ENCODE measurements at places on chromosomes 16 and 17.

DNA sequence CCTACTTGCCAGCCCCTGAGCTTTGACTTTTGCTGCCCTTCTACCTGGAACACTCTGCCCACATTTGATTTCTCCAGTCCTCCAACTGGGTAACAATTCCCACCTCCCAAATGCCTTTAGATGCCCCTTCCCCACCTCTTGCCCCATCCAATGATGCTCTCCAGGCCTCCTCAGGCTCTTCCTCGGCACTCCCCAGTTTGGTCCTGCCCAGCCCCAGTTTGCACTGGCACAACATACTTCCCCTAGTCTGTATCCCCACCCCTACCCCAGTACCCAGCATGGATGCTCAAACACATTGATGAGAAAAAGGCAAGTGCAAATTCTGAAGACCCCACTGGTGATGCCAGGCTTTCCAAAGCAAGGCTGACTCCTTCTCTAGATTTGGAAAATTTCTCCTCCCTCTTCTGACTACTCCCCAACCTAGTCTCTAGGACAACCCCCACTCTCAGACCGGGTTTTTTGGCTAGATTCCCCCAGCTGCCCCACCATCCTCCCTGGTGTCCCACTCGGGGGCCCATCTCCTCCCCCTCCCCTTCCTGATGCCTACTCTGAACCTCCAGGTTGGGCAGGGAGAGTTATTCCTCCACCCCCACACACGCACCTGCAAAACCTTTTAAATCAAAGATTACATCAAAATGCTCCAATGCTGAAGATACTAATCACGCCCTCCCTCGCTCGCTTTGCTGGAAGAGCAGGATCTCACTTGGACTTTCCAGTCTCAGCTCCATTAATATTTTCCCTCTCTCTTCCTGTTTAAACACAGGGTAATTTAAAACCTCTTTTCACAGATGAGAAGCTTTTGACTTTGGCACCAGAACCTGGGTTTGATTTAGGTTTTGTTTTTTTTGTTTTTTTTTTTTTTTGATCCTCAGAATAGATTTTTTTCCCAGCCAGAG, 94.9 kb downstream of the TMEM132E start:
- DNase-seq = no peak

- no peak for DNase-seq
These were observed 912 bp downstream of the COQ7 start for GRCh38 chr16:19068237-19068815.

DNA sequence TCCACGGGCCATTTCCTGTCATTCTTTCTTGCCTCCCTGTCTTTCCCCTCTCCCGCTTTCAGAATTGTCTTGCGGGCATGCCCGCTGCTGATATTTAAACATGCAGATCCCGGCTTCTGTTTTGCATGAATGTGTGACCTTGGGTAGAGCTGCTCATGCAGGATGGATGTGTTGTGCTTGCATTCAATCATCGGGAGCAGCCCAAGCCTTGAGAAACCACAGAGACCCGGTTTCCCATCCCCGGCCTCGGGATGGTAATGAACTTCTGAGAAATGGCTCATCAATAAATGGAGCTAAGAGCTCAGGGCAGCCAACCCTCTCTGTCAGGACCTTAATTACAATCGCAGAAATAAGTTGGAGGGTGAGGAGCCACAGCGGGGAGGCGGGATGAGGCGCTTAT, 303.7 kb upstream of the TNRC6C start:
- DNase-seq = no peak

- DNase-seq = no peak
These were observed at the start of gene LHX1 for GRCh38 chr17:36937001-36937958. Gene LHX1 (plus strand): TSS chr17:36937475. CDS start chr17:36938198, 723 bp downstream.

DNA sequence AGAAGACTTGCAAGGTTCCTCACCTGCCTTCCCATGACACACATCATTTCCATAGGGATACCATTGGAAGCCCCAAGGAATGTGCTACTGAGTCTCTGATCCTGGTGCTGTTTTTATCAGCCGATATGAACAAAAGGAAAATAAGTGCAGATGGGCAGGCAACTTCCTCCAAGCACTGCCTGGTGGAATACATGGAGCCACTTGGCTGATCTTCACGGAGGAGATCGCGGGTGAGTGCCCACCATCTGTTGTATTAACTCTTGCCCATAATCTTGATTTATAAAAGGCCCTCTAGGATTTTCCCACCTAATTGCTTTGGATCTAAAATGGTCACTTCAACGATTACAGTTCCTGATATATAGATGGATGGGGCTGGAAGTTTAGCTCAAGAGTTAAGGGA, 24.7 kb upstream of the CDRT15 start:
- no peak for DNase-seq

GRCh38 chr17:78324391-78325075, 35.3 kb downstream of the SOCS3 start:
- DNase-seq = no peak

DNA sequence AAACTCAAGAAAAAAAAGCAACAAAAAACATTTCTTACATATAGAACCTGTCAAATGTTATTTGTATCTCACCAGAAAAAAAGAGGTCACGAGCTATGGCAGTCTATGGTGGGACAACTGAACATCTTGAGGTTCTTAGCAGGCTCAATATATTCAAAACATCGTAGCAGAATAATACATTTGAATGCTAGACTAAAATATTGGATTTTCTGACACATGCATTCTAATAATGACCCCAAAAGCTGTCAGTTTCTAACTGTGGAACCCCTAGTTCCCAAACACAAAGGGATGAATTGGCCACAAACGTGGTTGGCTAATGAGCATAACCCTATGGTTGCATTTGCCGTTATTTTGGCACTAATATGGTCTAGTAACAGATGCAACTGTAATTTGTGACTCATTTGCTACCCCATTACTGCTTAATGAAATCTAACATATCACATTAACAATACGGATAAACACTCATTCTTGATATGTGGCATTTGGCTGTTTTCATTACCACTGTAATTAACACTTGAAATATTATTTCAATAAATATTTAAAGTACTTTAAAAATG, 81.2 kb downstream of the TOX3 start:
- DNase-seq = no peak

GRCh38 chr16:70577256-70577698, 53.7 kb downstream of the SF3B3 start:
- no peak for DNase-seq

- DNase-seq = no peak
These were observed 116.2 kb upstream of the ELAC2 start for GRCh38 chr17:13134076-13134475.

- DNase-seq = no peak
These were observed 17.2 kb downstream of the NLK start for GRCh38 chr17:28059675-28060074.

DNA sequence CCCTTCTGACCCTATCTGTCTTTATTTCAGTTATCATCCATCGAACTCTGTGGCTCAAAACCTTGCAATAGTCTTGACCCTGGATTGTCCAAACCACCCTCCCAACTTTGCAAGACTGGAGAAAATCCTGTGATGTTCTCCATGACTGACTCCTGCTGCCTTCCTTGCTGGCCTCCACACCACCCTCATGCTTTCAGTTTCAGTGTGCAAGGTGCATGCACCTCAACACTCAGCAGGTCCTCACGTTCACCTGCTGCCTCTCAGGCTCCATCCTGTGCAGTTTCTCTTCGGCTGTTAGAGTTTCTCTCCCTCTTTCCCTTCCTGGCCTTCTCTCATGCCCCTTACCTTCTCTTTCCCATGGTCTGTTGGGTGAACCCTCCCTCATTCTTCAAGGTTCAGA, 59.4 kb upstream of the ASIC2 start:
- no peak for DNase-seq

- no peak for DNase-seq
These were observed 46.1 kb downstream of the MARVELD3 start for GRCh38 chr16:71672125-71672524.

DNA sequence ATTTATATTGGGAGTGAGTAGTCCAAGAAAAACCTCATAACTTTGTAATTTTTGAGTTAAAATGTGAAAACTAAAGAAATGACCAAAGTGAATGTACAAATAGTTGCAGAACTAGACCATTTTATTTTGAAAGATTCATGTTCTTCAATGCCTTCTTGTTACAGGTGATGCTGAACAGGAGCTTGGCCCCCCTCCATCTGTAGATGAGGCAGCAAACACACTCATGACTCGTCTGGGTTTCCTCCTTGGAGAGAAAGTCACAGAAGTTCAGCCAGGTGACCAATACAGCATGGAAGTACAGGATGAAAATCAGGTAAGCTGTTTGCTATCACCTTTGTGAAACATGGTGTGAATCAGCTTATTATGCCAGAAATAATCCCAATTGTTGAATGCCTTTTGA, 227.8 kb downstream of the TANC2 start:
- no peak for DNase-seq

GRCh38 chr16:19338335-19338734, 52.8 kb downstream of the CLEC19A start:
- DNase-seq = no peak

GRCh38 chr17:45150911-45151809, 2.9 kb downstream of the HEXIM1 start:
- no peak for DNase-seq

DNA sequence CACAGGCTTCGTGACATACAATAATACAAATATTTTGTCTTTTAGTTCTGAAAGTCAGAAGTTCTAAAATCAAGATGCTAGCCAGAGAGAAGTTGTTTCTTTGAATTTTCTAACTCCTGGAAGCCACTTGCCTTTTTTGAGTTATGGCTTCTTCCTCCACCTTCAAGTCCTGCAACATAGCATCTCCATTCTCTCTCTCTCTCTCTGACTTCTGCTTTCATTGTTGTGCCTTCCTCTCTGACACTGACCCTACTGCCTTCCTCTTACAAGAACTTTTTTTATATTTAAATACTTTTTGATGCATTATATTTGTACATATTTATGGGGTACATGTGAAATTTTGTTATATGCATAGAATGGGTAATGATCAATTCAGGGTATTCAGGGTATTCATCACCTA, 205.9 kb downstream of the MAP2K6 start:
- no peak for DNase-seq

DNA sequence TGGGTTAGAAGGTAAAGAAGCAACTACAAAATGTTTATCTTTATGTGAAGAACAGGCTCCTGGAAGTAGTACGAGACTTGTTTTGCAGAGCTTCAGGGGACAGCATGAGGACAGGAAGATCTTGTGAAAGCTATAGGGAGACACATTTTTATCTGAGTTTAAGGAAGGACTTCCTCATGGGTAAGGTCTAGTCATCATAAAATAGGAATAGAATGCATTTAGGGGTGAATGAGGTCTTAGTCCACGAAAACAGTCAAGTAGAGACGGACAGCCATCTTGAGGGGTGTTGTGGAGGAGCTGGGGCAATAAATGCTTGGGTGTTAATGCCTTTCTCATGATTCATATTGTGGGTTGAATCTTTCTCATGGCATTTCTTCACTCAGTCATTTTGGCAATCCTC, 24.3 kb downstream of the KCNJ16 start:
- DNase-seq = no peak

Measured in stimulated activated CD4-positive, alpha-beta T cell treated with anti-CD3 and anti-CD28 coated beads, Interleukin-1b, Interleukin-23, amount 100 ng/mL, for 24 hours (primary cell).